ENCODE measurements at places on chromosomes 12 and 14.

GRCh38 chr12:9588749-9589148, 19.0 kb downstream of the KLRB1 start:
- peak; percentile 57 for DNase-seq

- DNase-seq = no peak
These were observed 50.8 kb downstream of the DGLUCY start for GRCh38 chr14:91164676-91165075.

- peak; percentile 12 for DNase-seq
These were observed 201.3 kb upstream of the FOXN3 start for GRCh38 chr14:89618330-89618708.

DNA sequence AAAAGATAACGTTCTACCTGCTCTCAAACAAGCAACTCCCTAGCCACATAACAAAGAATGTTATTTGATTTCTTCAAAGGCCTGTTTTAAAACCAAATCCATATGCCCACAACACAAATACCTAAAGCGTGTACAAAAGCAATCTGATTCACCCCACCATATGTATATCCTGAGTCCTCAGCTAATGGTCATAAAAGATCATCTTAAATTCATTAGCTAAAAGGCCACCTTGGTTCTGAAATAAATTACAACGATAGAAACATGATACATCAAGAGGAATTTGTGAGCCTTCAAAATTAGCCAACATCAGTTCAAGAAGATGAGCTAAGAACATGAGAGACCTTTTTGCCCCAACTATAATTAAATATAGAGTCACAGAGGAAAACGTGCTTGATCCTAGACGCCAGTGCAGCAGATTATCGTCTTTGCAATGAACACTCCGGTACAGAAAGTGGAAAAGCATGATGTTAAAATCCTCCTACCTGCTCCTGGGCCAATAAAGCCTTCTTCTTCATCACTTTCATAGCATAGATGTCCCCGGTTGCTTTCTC, 20.0 kb downstream of the CIT start:
- DNase-seq = no peak

- DNase-seq = no peak
These were observed 9.7 kb downstream of the PACS2 start for GRCh38 chr14:105324080-105324778.

- DNase-seq = no peak
These were observed 57.6 kb downstream of the CCDC85C start for GRCh38 chr14:99546234-99546879.

DNA sequence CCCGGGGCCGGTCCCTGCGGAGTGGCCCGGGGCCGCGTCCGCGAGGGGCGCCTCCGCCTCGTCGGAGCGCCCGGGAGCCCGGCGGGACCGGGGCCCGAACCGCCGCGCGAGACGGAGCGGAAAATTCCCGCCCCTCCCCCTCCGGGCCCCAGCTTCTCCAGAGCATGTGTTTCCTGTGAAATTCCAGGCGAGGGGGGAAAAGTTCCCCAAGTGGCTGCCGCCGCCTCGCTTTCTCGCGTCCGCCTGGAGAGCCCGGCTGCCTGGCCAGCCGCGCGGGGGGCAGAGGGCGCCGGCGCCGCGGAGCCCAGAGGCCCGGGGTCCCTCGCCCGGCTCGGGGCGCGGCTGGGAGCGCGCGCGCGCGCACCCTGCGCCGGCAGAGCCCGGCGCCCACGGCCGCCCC, 904 bp downstream of the CACNA1C start:
- DNase-seq = no peak

- DNase-seq = no peak
These were observed 48.1 kb downstream of the TPCN1 start for GRCh38 chr12:113269257-113269943.

GRCh38 chr14:34368971-34369647, 92.9 kb downstream of the SPTSSA start:
- DNase-seq = no peak

DNA sequence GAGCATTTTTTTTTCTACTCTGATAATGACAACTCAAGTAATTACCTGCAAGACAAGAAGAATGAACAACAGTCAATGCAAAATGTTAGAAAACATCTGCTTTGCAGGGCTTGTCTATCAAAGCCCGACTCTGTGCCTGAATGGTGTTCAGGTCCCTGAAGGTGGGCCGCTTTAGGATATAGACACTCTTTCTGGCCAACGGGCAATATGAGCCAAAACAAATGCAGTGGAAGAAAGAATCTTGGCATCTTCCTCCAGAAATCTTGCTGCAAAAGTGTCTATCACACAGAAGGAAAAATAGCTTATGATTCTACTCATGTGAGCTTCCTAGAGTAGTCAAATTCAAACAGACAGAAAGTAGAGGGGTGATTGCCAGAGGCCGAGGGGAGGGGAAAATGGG, 32.7 kb downstream of the FOS start:
- no peak for DNase-seq

- peak; percentile 79 for DNase-seq
These were observed 57.0 kb upstream of the CERS5 start for GRCh38 chr12:50224026-50224692.

DNA sequence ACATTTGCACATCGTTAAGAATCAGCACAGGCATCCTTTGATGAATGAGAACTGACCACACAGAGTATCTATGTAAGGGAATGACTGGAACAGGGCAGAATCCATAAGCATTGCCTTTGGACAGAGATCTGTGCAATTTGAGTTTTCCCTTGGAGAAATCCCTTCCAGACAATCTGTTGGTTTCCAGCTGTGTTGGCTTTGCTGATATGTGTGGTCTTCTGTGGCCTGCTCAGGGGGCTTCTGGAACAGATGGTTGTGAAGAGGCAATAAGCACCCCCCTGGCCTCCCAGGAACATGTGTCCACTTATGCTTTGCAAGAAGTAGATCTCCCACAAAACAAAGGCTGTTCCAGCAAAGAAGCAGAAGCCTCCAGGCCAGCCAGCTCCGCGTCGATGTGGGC, 111.4 kb upstream of the TMEM132C start:
- no peak for DNase-seq

GRCh38 chr12:113609692-113610469, 138.2 kb upstream of the LHX5 start:
- no peak for DNase-seq

DNA sequence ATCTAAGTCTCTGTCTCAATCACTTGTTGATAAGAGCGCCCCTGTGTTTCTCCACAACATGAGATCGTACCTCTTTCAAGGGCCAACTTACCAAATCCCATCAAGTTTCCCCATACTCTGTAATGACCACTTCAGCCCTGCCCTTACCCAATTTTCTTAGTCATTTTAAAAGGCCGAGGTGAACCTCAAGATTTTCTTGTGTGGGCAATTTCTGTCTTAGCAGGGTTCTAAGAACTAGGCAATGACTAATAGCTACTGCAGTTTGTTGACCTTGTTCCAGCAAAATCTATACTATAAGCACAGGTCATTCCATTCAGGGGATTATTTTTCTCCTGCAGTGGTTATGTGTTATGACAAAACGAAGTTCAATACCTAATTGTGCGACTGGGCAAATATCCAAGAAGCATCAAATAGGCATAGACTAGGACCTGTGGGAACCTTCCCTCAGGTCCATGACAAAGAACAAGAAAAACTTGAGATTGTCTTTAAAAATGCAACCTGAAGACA, 359.8 kb downstream of the PCNX1 start:
- DNase-seq = no peak

- no peak for DNase-seq
These were observed 8.4 kb upstream of the PNMA1 start for GRCh38 chr14:73722581-73722980.

DNA sequence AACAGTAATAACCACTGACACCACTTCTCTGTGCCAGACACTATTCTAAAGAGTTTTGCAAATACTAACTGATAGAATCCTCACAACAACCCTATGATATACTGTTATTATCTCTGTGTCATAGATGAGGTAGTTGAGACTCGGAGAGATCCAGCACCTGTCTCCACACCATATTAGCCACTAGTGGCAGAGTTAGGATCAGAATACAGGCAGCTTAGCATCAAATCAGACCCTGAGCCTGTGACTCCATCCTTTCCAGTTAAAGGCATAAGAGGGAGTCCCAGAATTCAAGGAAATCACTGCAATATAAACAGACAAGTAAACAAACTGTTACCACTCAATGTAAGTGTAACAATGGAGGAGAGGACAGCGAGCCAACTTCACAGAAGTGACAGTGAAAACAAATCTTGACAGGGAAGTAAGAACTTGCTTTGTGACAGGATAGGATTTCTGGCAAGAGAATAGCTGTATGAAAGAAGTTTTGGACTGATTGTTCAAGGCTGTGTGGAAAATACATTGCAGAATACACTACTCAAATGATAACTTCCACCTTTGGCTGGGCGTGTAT, 11.7 kb upstream of the NAP1L1 start:
- DNase-seq = no peak

GRCh38 chr12:76451528-76451927, 103.3 kb upstream of the BBS10 start:
- DNase-seq = peak; percentile 11

DNA sequence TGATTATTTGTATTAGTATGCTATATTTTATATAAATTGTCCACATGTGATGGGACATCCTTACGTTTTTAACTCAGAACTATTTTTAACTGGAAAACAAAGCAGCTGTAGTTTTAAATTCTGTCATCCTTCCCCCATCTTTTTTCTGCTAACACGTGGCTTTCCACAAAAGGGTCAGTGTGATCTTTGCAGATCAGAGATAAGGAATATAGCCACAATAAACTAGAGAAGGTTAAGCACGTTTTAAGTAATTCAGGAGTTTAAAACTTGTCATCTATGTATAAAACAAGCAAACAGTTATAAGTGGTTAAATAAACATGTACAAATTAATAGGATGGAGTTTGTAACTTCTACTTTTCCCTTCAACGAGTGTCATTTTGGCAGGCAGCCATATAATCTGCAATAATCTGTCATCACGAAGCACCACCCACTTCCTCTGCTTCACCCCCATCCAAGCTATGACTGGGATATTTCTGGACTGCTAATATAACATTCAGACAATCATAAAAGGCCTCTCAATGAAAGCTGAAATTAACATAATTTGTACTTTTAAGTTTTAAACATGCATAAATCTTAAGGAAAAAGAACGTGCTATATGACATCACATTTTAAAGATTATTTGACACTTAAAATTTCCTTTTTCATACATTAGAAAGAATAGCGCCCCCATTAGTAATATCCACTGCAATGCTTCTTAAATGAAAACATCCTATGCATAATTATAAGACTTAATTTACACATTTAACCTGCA, 15.3 kb downstream of the TAOK3 start:
- no peak for DNase-seq

DNA sequence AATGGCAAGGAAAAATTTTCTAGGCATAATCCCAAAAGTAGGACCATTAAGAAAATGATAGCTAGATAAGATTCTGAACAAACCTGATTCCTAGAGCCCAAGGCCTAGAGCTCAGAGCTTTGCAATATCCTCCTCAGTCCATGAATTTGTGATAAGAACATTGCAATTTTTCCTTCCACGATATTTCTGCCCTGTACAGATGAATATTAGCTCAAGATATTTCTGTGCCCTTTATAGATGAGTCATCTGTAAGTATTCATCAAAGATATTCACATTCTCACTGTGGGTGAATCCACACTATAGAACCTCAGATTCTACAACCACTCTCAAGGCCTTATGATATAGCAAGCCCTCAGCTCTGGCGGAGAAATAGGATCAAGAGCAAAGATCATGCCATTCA, 37.5 kb downstream of the EAPP start:
- DNase-seq = no peak

- DNase-seq = no peak
These were observed 77.8 kb downstream of the CCDC88C start for GRCh38 chr14:91339671-91340369.

DNA sequence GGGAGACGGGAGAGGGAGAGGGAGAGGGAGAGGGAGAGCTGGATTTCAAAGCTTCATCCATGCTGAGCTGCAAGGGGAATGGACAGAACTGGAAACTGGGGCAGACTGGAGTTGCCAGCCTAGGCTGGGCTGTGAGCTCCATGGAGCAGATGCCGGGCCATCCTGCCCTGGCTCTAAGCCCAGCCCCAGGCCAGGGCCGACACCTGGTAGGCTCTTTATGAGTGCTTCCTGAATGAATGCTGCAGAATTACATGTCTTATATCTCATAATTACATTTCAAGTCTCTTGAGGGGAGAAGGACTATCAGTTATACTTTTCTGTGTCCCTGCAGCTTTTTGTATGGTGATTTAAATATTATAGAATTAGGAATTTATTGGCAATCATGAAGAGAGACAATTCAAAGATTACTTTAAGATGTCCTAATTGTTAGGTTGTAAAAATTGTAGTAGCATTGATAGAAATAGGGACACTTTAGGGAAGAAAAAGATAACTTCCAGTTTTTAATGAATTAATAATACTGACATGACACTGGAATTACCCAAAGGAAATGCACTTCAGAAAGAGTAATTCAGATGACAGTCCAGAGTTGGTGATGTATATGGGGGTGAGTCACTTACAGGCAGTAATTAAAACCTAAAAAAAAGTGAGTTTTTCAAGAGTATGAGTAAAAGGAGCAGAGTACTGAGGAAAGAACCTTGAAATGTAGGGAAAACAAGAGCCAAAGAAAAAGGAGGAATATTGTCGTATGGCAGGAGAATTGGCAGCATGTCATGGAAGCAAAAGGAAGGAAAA, 29.0 kb downstream of the SCYL2 start:
- no peak for DNase-seq

DNA sequence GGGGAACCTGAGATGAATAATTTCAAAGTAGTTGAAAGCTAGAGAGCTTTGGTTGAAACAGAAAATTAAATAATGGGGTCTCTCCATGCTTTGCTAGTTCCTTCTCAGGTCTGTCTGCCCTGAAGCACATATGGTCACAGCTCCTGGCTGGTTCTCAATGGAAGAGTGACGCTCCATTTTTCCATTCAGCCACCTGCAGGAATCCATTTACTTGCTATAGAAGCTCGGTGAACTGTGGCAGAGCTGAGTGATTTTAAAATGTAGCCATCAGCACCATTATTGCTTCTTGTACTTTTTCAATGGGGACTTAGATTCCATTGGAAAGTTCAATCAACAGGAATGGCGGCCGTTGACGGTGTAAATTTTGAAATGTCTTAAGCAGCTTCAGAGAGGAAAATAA, 525.2 kb downstream of the GLT1D1 start:
- no peak for DNase-seq

DNA sequence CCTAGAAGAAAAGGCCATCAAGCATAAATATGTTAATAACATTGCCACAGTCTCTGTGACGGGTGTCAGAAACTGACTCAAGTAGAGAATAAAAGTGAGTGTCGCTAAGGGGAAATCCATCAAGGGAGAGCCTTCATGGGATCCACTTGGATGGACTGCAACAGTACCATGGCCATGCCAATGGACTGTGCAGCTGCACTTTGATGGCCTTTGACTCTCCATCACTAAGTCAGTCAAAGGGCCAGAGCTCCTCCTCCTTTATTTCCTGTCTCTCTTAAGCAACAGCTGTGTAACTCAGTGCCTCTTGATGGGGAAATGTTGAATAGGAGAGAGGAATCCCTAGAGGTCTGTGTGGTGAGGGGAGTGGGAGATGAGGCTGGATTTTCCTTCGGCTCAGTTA, 335.2 kb downstream of the BMP4 start:
- DNase-seq = no peak

DNA sequence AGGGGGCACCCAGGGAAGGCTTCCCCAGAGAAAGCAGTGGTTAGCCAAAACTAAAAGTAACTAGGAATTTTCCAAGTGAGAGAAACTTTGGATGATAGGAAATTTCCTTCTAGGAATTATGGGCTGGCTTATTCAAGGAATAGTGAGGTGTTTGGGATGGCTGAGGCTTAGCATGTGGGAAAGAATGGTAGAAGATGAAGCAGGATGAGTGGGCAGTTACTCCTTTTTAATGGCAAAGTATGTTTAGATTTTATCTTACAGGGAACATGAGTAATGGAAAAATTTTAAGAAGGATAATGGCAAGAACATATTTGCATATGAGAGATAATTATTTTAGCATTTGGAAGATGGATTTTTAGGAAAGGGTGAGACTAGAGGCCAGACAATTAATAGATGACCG, 197.6 kb downstream of the SLC38A4 start:
- no peak for DNase-seq
